ENCODE measurements at places on chromosomes 16 and 17.

DNA sequence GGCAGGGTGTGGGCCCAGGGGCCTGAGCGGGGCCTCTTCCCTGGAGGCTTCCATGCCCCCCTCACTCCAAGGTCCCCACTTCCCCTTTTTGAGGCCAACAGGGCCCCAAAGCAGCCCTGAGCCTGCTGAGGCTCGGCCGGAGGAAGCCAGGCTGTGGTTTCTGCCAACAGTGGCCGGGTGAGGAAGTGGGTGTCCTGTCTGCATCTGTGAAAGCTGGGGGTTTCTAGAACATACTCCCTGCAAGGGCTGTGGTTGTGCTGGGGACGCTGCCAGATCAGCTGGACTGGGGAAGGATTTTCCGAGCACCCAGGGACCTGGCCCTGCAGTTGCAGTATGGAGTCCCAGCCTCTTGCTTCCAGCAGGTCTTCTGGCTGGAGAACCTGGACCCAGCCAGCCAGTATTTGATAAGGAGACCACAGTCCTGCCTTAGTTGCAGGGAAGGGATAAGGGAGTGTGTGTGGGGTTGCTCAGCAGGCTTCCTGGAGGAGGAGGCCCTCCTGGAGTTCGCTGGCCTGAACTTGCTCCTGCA, 15.7 kb downstream of the ADCY7 start:
- H3K27ac ChIP-seq = no peak overlapping the region
- no peak for DNase-seq
- H3K4me1 ChIP-seq = peaks cover 2% of the 10 kb centered on the region

DNA sequence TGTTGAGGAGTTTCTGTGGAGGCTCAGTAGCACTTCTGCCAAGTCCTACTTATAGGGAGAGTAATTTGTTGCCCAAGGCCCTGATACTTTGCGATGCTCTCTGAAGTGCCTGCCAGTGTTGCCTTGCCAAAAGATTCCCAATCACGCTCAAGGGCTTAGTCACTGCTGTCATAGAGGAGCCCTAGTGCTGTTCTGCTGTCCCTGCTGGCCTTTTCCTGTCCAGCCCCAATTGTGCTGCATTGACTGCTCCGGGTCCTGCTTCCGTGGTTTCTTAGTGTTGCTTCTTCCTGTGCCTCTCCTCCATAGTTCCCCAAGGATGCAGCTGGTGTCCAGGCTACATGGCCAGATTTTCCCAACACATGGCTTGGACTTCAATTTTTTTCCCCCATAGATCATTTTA, 13.9 kb downstream of the NUP93 start:
- no peak overlapping the region for H3K27ac ChIP-seq
- DNase-seq = no peak
- H3K36me3 ChIP-seq = no peaks in the 10 kb centered on the region
- no peaks in the 10 kb centered on the region for H3K27me3 ChIP-seq
- no peak overlapping the region for H3K4me3 ChIP-seq

DNA sequence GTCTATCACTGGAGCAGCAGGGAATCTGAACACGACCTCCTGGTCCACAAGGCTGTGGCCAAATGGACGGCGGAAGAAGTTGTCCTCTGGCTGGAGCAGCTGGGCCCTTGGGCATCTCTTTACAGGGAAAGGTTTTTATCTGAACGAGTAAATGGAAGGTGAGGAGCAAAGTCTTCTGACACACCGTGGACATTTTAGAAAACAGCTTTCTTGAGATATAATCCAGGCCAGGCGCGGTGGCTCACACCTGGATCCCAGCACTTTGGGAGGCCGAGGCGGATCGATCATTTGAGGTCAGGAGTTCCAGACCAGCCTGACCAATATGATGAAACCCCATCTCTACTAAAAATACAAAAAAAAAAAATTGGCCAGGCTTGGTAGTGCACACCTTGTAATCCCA, 17.1 kb downstream of the BFAR start:
- H3K4me1 ChIP-seq = no peaks in the 10 kb centered on the region
- H3K27me3 ChIP-seq = no peaks in the 10 kb centered on the region
- no peak overlapping the region for H3K27ac ChIP-seq
- H3K4me3 ChIP-seq = no peak overlapping the region

- H3K4me1 ChIP-seq = no peaks in the 10 kb centered on the region
- DNase-seq = no peak
- peaks cover 9% of the 10 kb centered on the region for H3K27me3 ChIP-seq
- H3K4me3 ChIP-seq = no peak overlapping the region
- no peak overlapping the region for H3K27ac ChIP-seq
- H3K36me3 ChIP-seq = no peaks in the 10 kb centered on the region
Measured at GRCh38 chr16:49993579-49993978, 31.4 kb upstream of the CNEP1R1 start.

GRCh38 chr17:6853764-6854442, 22.4 kb upstream of the TEKT1 start:
- H3K4me3 ChIP-seq = peak overlapping the region; percentile 40
- no peaks in the 10 kb centered on the region for H3K27me3 ChIP-seq
- peak overlapping the region; percentile 85 for H3K27ac ChIP-seq
- no peaks in the 10 kb centered on the region for H3K36me3 ChIP-seq
- no peaks in the 10 kb centered on the region for H3K4me1 ChIP-seq
- DNase-seq = peak; percentile 70

All from hepatocyte (in vitro differentiated cells).